Stimulated activated effector memory CD8-positive, alpha-beta T cell treated with anti-CD3 and anti-CD28 coated beads, Interleukin-12 subunit alpha, Interleukin-12 subunit beta, amount 100 ng/mL, for 72 hours (primary cell): ENCODE measurements at places on chromosomes 4 and X.
A peak's percentile ranks its signal among the peaks of the same experiment; 100 is the strongest.

DNA sequence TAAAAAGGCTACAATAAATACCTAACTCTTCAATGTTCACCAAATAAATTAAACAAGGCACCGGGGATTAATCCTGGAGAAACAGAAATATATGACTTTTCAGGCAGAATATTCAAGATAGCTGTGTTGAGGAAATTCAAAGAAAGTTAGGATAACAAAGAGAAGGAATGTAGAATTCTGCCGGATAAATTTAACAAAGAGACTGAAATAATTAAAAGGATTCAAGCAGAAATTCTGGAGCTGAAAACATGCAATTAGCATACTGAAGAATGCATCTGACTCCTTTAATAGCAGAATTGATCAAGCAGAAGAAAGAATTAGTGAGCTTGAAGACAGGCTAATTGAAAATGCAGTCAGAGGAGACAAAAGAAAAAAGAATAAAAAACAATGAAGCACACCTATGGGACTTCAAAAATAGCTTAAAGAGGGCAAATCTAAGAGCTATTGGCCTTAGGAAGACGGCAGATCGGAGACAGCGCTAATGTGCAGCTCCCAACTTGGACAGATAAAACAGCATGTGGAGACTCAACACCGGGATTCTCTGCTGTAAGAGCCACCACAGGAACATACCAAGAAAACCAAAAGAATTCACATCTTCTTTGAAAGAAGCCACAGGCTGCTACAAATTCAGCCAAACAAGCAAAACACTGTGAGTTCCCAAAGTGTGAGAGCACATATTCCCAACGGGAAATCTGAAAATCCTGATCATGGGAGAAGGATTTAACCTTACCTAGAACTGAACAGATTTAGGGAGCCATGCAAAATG, 1290.9 kb downstream of the PCDH18 start:
- DNase-seq: no peak

GRCh38 chr4:36187723-36188333, 56.5 kb downstream of the ARAP2 start:
- no peak for DNase-seq

DNA sequence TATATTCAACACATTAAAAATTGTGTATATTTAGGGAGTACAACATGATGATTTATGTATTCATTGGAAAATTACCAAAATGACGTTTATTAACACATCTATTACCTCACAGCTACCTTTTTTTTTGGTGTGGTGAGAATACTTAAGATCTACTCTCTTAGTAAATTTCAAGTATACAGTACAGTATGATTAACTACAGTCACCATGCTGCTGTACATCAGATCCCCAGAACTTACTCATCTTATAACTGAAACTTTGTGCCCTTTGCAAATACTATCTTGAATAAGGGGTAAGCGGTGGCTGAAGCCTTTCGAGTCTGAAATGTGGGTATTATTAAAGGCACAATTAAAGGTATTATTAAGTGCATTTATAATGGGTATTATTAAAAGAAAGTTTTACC, 976 bp downstream of the PHKA1 start:
- no peak for DNase-seq

- DNase-seq: no peak
Measured at GRCh38 chrX:70494441-70494840, 49.8 kb downstream of the DLG3 start.

GRCh38 chr4:185809121-185809520, 2.9 kb downstream of the SORBS2 start:
- DNase-seq: no peak

- peak; percentile 12 for DNase-seq
Measured at GRCh38 chrX:48683411-48683982, at the start of gene WAS. Gene WAS (plus strand): TSS chrX:48683799. CDS start chrX:48683854, 55 bp downstream.

DNA sequence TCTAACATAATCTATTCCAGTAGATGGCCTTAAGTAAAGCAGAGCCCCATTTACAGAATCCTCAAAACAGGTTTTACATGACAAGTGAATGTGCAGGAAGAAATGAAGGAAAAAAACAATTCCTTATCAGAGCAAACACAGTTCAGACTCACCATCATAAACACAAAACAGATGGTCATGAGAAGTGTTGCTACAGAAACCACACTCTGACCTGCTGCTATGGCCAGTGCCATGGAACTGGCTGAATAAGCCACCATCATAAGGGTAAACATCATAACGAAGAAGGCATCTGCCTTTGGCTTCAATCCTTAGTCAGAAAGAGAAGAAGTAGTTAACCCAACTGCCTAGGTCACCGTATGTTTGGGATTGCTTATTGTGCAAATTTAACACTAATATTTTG, 61.1 kb downstream of the ABCG2 start:
- DNase-seq: no peak

- DNase-seq: no peak
Measured at GRCh38 chr4:56684320-56685050, 3.4 kb upstream of the HOPX start.
